ENCODE measurements at places on chromosomes 4 and X.

DNA sequence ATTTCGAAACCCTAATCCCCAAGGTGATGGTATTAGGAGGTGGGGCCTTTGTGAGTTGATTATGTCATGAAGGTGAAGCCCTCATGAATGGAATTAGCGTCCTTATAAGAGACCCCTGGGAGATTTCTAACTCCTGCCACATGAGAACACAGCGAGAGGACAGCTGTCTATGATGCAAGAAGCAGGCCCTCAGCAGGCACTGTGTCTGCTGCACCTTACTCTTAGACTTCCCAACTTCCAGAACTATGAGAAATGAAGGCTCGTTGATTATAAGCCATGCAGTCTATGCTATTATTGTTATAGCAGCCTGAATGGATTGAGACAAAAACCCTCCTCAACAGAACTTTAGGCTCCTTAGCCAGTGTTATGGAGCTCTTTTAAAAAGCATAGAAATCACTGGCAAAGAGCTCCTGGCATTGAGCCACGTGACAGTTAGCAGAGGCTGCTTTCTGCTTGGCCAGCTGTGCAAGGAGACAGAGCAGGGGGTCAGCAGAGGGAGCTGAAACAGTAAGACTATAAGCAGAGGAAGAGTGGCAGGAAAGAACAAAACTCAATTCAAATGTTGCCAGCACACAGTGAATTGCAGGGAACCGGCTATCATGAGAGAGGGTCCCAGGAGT, 219.2 kb upstream of the FAT1 start:
- DNase-seq: no peak

GRCh38 chrX:78796916-78797315, 49.4 kb downstream of the LPAR4 start:
- DNase-seq: no peak

- no peak for DNase-seq
Measured at GRCh38 chr4:78588894-78589545, 37.5 kb downstream of the ANXA3 start.

DNA sequence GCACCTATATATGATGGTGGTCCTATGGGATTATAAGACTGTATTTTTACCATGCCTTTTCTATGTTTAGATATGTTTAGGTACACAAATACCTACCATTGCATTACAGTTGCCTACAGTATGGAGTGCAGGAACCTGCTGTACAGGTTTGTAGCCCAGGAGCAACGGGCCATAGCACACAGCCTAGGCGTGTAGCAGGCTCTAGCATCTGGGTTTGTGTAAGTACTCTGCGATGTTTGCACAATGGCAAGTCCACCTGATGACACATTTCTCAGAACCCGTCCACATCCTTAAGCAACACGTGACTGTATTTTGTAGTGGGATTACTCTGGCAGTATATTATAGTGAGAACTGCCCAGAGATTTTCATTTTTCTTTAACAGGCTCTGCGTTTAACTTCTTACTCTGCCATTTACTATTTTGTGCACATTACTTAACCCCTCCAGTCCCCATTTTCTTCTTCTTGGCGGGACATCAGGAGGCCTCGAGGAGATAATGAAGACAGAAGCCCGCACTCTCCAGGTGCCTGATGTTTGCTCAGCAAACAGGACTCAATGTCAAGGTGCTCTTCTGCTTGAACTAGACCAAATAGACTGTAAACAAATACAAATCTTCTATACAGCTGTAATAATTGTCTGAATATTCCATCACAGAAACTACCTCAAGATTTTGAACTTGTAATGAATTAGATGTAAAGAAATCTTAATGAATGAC, 102.0 kb upstream of the PDLIM3 start:
- DNase-seq: no peak

GRCh38 chrX:37371578-37371991, 22.4 kb downstream of the PRRG1 start:
- no peak for DNase-seq

DNA sequence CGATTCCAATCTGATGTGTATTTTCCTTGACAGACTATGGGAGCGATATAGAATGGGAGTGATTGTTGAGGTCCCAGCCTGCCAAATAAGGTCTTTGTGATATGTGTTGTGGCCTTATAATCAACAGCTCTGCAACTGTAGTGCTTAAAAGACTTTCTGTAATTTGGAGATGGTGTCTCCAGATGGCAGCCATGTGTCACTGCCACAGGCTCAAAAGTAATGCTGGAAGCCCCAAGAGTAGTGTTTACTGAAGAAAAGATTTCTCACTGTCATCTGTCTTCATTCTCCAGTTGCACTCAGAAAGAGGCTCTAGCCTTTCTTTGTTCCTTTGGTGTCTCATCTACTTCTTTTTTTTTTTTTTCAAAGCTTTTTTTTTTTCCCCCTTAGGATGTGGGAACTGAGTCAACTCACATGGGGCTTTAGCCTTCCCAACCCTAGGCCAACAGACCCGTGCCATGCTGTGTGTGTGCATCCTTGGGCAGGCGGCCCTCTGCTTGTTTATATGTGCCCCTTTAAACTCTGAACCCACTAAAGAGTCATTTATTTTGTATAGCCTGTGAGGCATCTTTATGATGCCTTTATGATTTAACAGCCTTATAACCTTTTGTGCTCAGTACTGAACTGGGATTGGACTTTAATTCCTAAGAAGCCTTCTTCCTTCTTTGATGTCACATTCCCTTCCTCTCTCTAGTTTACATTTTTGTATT, 15.6 kb downstream of the SRPX2 start:
- peak; percentile 0 for DNase-seq

- DNase-seq: no peak
Measured at GRCh38 chr4:100208459-100208858, 18.2 kb upstream of the DDIT4L start.

GRCh38 chr4:28427306-28428085, 1566.9 kb downstream of the STIM2 start:
- no peak for DNase-seq

DNA sequence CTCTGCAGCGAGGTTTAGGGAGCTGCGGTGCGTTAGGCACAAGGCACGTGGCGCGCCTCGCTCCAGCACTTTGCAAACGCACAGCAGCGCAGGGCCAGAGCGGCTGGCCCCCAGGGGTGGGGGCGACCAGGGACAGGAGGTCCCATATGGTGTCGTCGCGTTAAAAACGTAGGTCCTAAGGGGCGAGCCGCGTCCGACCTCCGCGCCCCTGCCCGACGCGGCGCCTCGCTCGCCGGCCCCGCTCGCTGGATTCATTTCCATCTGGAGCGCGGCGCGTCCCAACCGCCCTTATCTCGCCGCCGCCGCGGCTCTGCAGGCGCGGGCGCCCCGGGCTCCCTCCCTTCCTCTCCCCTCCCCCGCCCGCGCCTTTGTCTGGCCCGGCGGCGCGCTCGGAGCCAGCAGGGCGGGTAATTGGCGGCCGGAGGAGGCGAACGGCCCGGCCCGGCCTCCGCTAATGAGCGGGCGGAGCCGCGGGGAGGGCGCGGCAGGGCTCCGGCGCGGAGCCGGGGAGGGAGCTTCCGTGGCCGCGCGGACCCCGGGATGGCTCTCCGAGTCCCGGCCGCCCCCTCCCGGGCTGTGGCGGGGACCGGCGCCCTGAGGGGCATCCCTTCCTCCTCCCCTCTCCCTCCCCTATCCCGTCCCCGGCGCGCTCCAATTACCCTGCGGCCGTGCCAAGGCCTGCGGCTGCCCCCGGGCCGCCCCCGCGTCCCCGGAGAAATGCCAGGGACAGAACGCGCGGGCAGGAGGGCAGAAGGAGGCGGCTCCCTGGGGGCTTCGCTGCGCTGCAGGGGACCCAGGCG, 409.0 kb downstream of the BCOR start:
- DNase-seq: peak; percentile 36

GRCh38 chrX:147183161-147183560, 368.6 kb upstream of the CXorf51A start:
- DNase-seq: no peak
